ENCODE measurements at places on chromosomes 1 and 21.

DNA sequence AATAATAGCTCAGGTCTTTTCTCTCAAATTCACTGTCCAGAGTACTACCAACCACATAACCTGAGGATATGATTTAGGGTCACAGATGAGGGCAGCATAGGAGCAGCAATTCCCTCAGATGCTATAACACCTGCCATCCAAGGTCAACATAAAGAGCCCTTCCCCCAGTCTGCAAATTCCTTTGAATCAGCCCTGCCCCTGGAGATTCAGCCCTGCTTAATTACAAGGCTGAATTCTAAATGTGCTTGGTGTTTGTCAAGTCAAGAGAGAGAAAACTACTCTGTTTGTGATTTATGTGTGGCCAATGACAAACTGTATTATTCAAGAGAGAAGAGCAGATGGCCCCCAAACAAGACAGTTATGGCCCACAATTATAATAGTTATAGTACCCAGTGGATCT is 195.7 kb upstream of the ADGRL2 start:
- no peak for DNase-seq

- no peak for DNase-seq
Observed at GRCh38 chr1:31412732-31413404, at the start of gene SERINC2. Gene SERINC2 (plus strand): TSS chr1:31413213. CDS start chr1:31413266, 53 bp downstream.

DNA sequence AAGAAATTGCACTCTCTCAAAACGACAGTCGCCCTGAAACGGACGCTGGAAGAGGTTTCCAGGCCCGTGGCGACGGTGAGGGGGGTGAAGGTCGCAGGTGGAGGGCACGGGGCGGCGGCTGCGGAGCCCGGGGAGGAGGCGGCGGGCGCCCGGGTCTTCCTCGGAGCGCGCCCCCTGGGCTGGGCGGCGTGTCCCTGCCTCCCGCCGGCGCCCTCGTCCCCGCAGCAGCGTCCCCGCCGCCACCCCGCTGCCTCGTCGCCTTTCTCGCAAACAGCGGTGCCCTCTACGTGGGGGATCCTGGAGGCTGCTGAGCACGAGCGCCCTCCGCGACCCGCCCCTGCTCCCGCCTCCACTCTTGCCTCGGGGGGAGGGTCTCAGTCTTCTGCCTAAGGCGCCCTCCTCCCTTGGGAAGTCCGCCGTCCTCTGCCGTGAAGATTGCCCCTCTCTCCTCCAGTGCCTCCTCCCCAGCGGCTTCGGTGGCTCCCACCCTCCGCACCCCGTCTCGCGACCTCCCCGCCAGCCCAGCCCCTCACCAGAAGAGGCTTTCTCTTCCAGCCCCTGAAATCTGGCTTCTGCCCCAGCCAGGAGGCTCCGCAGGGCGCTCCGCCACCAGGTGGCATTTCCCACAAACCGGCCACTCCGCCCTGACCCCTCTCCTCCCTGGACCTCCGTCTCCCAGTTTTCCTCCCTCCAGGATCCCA is 227.4 kb downstream of the SDCCAG8 start:
- no peak for DNase-seq

GRCh38 chr1:173287785-173288184 is 80.7 kb upstream of the TNFSF4 start:
- DNase-seq = no peak

GRCh38 chr21:45364468-45365185 is 40.3 kb upstream of the COL18A1 start:
- no peak for DNase-seq

All from cerebellar nuclear complex (tissue), 1 donor.